ENCODE measurements at places on chromosomes 3 and 15.

DNA sequence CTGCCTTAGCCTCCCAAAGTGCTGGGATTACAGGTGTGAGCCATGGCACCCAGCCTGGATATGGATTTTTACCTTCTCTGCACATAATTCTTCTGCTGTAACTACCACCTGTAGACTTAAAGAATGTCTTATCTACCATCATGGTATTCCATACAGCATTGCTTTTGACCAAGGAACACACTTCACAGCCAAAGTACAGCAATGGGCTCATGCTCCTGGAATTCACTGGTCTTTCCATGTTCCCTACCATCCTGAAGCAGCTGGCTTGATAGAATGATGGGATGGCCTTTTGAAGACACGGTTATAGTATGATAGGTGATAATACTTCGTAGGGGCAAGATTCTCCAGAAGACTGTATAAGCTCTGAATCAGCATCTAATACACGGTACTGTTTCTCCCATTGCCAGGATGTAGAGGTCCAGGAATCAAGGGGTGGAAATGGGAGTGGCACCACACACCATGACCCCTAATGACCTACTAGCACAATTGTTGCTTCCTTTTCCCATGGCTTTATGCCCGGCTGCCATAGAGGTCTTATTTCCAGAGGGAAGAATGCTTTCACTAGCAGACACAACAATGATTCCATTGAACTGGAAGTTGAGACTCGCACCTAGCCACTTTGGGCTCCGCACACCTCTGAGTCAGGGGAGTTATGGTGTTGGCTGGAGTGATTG, 60.9 kb upstream of the CDV3 start:
- DNase-seq, result no peak

DNA sequence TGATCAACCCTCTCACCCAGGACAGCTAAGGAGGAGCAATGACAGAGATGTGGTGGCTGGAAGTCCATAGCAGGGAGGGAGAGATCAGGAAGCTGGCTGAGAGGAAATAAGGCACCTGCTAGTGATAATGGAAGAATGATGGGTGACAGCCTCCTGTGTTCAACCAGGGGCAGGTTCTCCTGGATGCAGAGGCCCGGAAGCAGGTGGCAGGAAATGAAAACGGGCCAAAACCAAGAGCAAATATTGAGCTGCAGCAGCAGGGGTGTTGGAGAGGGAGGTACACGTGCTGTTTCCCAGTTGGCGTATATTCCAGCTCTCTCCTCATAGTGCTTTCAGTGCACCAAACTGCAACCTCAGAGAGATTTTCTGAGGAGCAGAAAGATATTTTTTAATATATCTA, 213.4 kb upstream of the TBL1XR1 start:
- DNase-seq, result peak; percentile 27

DNA sequence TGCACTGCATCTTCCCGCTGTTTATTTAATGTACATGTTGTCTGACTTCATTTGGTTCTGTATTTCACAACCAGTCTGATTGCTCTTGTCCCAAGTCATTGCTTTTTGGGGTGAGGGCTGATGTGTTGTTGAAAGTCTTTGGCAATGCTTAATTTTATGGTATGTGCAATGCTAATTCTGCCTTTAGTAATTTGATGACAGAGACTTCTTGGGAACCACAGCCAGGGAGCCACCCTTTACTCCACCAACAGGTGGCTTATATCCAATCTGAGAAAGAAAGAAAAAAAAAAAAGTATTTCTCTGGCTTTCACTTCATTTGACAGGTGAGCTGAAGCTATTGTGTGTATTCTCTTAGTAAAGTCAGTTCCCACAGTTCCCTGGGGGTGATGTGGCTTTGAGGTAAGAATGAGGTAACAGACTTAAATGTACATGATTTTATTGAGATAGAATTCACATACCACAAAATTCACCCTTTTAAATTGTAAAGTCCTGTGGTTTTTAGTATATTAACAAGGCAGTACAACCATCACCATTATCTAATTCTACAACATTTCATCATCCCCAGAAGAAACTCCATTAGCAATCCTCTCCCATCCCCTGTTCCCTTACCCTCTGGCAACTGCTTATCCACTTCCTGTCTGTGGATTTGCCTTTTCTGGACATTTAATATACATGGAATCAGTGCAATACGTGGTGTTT, 97.3 kb downstream of the SLCO3A1 start:
- no peak for DNase-seq

DNA sequence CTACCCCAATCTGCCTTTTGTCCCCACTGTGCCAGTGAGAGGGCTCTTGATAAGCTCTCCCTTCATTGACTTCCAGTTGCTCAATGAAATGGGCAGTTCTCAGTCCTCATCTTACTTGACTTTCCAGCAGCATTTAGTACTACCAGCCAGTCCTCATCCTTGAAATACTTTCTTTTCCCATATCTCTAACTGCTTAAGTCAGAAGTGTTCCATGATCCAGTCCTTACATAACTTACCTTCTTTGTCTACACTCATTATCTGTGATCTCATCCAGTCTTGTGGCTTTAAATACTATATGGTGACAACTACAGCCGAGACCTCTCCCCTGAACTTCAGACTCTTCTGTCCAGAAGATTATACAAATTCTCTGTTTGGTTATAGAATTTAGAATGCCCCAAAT, 28.7 kb downstream of the RARRES1 start:
- no peak for DNase-seq

DNA sequence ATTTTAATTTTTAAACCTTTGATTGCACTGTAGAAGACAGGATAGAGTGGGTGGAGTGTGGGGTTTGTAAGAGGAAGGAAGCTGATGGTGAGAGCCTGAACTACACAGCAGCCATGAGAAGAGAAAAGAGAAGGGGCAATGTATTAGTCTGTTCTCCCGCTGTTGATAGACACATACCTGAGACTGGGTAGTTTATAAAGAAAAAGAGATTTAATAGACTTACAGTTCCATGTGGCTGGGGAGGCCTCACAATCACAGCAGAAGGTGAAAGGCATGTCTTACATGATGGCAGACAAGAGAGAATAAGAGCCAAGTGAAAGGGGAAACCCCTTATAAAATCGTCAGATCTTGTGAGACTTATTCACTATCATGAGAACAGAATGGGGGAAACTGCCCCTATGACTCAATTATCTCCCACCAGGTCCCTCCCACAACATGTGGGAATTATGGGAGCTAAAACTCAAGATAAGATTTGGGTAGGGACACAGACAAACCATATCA, 37.3 kb downstream of the STARD5 start:
- no peak for DNase-seq

All from NCI-H187 (cell line).